ENCODE measurements at places on chromosomes 13 and 19.

GRCh38 chr19:52217576-52217975 is 27.7 kb downstream of the PPP2R1A start:
- DNase-seq, result no peak

DNA sequence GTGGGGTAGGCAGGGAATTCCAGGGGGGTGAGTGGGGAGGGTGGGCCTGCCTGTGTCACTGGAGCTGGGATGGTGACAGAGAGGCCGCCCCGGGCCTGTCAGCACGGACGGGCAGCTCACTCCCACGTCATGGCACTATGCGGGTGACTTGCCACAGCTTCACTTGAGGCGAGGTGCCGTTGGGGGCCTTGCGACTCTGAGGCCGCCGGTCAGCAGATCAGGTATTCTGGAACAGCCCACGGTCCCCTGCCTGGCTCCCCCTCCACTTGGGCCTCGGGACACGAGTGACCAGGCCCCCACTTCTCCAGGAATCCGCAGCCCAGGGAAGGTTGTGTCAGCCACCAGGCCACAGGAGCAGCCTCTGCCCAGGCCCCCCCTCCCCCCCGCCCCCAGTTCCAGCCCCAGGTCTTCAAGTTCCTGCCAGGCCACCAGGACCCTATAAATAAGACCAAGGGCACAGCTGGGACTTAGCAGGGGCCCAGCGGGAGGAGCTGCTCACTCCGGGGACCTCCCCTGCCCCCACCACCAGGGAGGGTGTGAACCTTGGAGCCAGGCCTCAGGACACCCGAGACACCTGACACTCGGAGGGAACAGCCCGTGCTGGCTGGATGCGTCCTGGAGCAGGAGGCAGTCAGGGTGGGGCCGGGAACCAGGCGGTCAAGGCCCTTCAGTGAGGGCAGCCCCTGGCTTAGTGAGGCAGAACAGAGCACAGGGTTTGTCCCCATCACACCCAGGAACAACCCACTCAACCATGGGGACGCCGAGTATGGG is 2.7 kb upstream of the MIDN start:
- no peak for DNase-seq

DNA sequence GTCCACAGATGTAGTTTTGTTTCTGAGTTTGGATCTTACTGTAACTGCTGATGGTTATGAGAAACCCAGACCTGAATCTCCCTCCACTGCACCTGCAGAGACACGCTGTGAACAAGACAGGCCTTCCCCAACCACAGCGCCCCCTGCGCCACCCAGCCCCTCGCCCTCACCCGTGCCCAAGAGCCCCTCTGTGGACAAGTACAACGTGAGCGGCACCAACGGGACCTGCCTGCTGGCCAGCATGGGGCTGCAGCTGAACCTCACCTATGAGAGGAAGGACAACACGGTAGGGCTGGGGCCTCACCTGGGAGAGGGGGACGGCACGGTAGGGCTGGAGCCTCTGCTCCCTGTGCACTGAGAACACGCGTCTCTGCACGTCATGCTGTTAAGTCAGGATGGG is 22.3 kb downstream of the LAMP1 start:
- DNase-seq, result no peak

GRCh38 chr13:42788601-42789000 is 7.2 kb downstream of the FAM216B start:
- DNase-seq, result no peak

DNA sequence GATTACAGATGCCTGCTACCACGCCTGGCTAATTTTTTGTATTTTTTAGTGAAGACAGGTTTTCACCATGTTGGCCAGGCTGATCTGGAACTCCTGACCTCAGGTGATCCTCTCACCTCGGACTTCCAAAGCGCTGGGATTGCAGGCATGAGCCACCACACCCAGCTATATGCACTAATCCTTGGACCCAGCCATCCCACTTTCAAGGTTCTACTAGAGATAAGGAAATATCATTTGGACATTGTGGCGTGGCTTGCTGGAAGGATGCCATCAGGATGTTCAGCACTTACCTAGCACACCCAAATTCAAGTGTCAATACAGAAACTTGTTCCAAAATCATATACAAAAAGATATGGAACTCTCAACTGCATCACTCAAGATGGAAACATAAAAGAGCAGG is 136.4 kb downstream of the ABCC4 start:
- no peak for DNase-seq

- DNase-seq, result no peak
Measured at GRCh38 chr19:7792281-7792680, 29.2 kb downstream of the CLEC4M start.

DNA sequence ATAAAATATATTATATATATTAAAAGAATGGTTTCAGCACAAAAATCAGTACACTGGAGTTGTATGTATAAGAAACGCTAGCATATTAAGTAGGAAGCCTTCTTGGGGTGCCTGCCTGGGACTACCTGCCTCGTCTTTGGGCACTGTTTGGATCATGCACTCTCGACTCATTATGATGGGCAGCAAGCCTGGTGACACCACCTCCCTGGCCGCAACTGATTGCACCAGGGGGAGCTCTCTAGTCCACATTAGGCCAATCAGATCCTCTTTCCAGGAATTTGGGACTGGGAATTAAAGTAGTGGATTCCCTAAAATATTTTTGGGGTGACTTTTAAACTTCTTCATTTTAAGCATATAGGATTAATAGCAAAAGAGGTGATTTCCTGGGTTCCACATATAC is 56.0 kb upstream of the RGCC start:
- no peak for DNase-seq

GRCh38 chr13:101416181-101417042 is at the start of gene NALCN:
Gene NALCN, minus strand, starts transcription at chr13:101416508. Its CDS starts 17,382 bp downstream, at chr13:101399126.
- DNase-seq, result no peak
